ENCODE measurements at places on chromosomes 2 and 18. TPM values are rescaled to one million over a fixed set of nuclear protein-coding genes. Genes with fewer than 3 reads are reported as not detected.

Gene HOXD13
- total RNA-seq: not detected

Gene RTKN
- 31.9 TPM for total RNA-seq

Gene RGPD4
- not detected for total RNA-seq

Gene FAP
- total RNA-seq: 4.9 TPM

Gene PLB1
- total RNA-seq: 1.1 TPM
